ENCODE measurements at places on chromosomes 16 and 17. TPM values are rescaled to one million over a fixed set of nuclear protein-coding genes. Genes with fewer than 3 reads are reported as not detected.
A peak's percentile ranks its signal among the peaks of the same experiment; 100 is the strongest.

GRCh38 chr17:45789874-45790273, 5.8 kb downstream of the CRHR1 start:
- no peaks in the 10 kb centered on the region for H3K36me3 ChIP-seq
- peaks cover 8% of the 10 kb centered on the region for H3K4me1 ChIP-seq
- H3K27me3 ChIP-seq, result peaks cover 73% of the 10 kb centered on the region

Gene GALR2
- not detected for total RNA-seq

GRCh38 chr17:55441544-55441943, 19.9 kb upstream of the MMD start:
- H3K27ac ChIP-seq, result no peak overlapping the region
- H3K4me3 ChIP-seq, result no peak overlapping the region
- DNase-seq, result no peak
- no peaks in the 10 kb centered on the region for H3K36me3 ChIP-seq
- H3K27me3 ChIP-seq, result no peaks in the 10 kb centered on the region

GRCh38 chr17:30858556-30859250, 26.9 kb downstream of the ATAD5 start:
- H3K36me3 ChIP-seq, result no peaks in the 10 kb centered on the region
- no peak overlapping the region for H3K4me3 ChIP-seq
- DNase-seq, result no peak
- no peaks in the 10 kb centered on the region for H3K27me3 ChIP-seq

DNA sequence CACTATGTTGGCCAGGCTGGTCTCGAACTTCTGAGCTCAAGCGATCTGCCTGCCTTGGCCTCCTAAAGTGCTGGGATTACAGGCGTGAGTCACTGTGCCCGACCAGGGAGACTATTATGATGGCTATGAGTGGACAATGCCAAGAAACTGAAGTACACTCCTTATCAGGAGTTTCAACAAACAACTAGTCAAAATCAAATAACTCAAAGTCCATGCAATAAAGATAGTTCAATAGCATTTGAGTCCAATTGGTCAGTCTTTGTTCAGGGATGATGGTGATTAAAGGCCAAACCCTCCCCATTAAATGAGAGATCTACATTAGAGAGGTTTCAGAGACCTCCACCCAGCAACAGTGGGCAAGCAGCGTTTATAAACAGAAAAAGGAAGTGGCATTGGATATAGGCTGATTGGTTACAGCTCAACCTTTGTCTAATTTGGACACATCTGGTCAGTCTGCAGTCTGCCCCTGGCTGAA, 8.0 kb downstream of the CHST5 start:
- no peak overlapping the region for H3K27ac ChIP-seq
- no peaks in the 10 kb centered on the region for H3K27me3 ChIP-seq
- no peaks in the 10 kb centered on the region for H3K4me1 ChIP-seq

Gene STH
- not detected for total RNA-seq

DNA sequence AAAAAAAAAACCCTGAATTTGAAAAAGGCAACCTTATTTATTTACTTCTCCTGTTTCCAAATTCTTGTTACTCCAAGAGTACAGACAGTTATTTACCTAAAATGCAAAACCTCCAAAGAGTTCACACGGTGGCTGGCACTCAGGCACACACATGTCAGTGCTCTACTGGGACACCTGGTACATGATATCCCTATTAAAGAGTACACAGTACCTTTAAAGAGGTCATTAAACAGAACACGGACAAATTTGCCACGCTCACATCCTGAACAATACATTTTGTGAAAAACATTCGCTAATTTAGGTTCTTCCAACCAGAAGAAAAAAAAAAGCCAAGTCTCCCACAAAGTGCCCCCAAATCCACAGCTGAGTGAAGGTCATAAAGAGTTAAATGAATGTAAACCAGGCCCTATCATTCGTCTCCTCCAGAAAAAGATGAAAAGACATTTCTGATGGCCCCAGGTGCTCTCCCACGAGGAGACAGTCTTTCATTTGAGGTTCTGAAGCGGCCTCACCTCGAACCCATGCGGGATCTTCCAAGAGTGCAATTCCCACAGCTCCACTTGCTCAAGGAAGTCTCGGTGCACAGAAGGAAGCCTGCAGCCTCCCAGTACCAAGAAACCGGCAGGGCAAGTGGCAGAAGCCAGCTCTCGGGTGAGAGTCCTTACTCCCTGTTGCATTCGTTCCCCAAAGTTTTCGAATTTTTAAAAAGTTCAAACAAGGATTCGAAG, 993 bp downstream of the ERN1 start:
- H3K4me3 ChIP-seq, result peak overlapping the region; percentile 75
- no peaks in the 10 kb centered on the region for H3K36me3 ChIP-seq
- peak overlapping the region; percentile 99 for H3K27ac ChIP-seq
- H3K27me3 ChIP-seq, result no peaks in the 10 kb centered on the region
- no peak for DNase-seq
- H3K4me1 ChIP-seq, result peaks cover 38% of the 10 kb centered on the region

- no peaks in the 10 kb centered on the region for H3K4me1 ChIP-seq
- peaks cover 7% of the 10 kb centered on the region for H3K36me3 ChIP-seq
- no peaks in the 10 kb centered on the region for H3K27me3 ChIP-seq
- H3K4me3 ChIP-seq, result no peak overlapping the region
- DNase-seq, result no peak
Observed at GRCh38 chr17:2983255-2983654, 80.2 kb downstream of the OR1D5 start.

GRCh38 chr16:65889533-65889966, 476.9 kb upstream of the CDH5 start:
- no peak overlapping the region for H3K27ac ChIP-seq
- no peak for DNase-seq
- no peaks in the 10 kb centered on the region for H3K4me1 ChIP-seq
- no peak overlapping the region for H3K4me3 ChIP-seq
- H3K36me3 ChIP-seq, result no peaks in the 10 kb centered on the region

Gene STAC2
- total RNA-seq, result not detected

Gene TMEM238L
- not detected for total RNA-seq

GRCh38 chr17:18146980-18147379, 36.6 kb upstream of the ALKBH5 start:
- H3K4me1 ChIP-seq, result no peaks in the 10 kb centered on the region
- DNase-seq, result no peak
- H3K36me3 ChIP-seq, result no peaks in the 10 kb centered on the region
- no peak overlapping the region for H3K27ac ChIP-seq
- no peak overlapping the region for H3K4me3 ChIP-seq

DNA sequence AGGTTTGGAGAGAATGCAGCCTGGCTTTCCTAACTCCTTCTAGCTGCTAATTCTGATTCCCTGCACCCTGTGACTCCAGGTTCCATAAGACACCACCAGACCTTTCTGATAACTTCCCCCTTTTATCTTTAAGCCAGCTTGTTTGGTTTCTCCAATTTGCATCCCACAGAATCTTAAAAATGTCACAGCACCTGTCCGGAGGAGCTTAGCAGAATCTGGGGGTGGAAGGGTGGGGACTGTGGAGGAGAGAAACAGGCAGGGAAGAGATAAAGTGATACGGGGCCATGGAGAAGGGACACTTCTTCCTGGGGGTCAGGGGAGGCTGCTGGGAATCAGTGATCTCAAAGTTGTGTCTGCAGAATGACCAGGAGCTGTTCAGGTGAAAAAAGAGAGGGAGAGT, 59.4 kb downstream of the FOXL1 start:
- no peak overlapping the region for H3K27ac ChIP-seq
- DNase-seq, result no peak
- no peaks in the 10 kb centered on the region for H3K4me1 ChIP-seq
- H3K4me3 ChIP-seq, result no peak overlapping the region

Gene ST6GALNAC1
- total RNA-seq, result 24.9 TPM

Gene MCRIP2
- 45.8 TPM for total RNA-seq

DNA sequence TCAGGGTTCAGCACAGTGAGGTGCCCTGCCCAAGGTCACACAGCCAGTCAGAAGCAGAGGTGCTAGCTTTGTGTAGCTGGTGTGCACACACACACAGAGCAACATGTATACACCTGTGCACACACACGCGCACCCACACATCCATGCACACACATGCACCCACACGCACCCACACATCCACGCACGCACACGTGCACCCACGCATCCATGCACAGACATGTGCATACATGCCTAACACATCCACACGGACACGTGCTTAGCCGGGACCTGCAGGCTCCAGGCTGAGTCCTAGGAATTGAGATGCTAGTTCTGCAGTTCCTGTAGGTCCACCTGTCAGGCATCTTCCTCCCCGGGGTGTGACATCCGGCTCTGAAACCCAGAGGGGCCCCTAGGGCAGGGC, 13.0 kb upstream of the DPEP1 start:
- H3K36me3 ChIP-seq, result no peaks in the 10 kb centered on the region
- no peak overlapping the region for H3K27ac ChIP-seq
- H3K4me3 ChIP-seq, result no peak overlapping the region
- peaks cover 15% of the 10 kb centered on the region for H3K27me3 ChIP-seq

GRCh38 chr16:81645266-81645694, 133.8 kb upstream of the PLCG2 start:
- peaks cover 65% of the 10 kb centered on the region for H3K4me1 ChIP-seq
- no peaks in the 10 kb centered on the region for H3K36me3 ChIP-seq
- peak; percentile 54 for DNase-seq
- H3K27me3 ChIP-seq, result no peaks in the 10 kb centered on the region
- no peak overlapping the region for H3K27ac ChIP-seq

DNA sequence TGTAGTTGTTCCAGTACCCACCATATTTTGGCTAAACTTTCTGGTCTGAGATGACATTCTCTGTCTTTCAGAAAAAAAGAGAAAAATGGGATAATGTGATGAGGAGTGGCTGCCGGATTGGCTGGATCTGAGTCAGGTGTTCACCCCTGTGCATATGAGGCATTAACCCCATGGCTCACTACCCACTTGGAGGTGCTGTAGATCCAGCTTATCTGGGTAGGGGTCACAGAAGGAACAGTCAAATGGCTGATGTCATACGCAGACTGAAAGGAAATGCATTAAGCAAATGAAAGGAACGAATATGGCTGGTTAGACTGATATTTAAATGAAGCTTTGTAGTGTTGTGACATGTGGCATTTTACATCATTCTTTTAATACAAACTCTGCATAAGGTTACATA, 17.3 kb downstream of the MAP2K6 start:
- no peaks in the 10 kb centered on the region for H3K36me3 ChIP-seq
- peaks cover 18% of the 10 kb centered on the region for H3K4me1 ChIP-seq
- H3K27me3 ChIP-seq, result no peaks in the 10 kb centered on the region
- DNase-seq, result no peak

DNA sequence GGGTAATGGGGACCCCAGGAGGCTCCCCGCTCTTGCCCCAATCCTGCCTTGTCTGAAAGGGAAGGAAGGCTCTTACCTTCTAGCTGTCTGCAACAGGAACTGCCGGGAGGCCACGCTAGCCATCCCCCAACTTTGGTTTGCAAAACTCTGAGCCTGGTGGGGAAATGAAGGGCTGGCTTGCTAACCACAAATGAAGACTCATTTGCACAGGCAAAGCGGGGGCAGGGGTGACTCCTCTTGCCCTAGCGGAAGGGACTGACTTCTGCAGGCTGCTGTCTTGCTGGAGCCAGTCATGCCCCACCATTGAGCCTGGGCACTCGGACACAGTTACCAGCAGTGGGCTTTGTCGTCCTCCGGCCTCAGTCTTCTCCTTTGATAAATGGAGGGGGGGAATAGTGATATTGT, 52.6 kb downstream of the PLCG2 start:
- H3K4me1 ChIP-seq, result peaks cover 49% of the 10 kb centered on the region
- H3K36me3 ChIP-seq, result no peaks in the 10 kb centered on the region
- no peaks in the 10 kb centered on the region for H3K27me3 ChIP-seq
- peak; percentile 95 for DNase-seq
- peak overlapping the region; percentile 60 for H3K27ac ChIP-seq
- peak overlapping the region; percentile 6 for H3K4me3 ChIP-seq

DNA sequence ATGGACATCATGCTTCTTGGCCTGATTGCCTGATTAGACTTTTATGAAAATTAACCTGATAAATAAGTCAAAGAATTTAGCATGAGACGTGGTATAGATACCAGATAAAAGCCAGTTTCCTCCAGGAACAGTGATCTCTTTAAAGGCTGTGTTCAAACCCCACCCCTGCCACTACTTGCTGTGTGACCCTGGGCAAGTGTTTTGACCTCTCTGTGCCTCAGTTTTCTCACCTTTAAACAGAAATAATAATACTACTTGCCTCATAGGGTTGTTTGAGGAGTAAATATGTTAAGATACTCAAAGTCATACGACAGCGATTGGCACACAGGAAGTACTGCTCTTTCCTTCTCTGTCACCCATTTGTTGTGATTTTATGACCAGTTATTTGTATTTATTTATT, 115.5 kb downstream of the MAF start:
- H3K4me1 ChIP-seq, result no peaks in the 10 kb centered on the region
- H3K27me3 ChIP-seq, result peaks cover 4% of the 10 kb centered on the region
- H3K36me3 ChIP-seq, result no peaks in the 10 kb centered on the region
- H3K27ac ChIP-seq, result no peak overlapping the region
- DNase-seq, result no peak

Gene CDK3
- total RNA-seq, result 7.1 TPM

Gene SLC5A11
- total RNA-seq, result not detected

DNA sequence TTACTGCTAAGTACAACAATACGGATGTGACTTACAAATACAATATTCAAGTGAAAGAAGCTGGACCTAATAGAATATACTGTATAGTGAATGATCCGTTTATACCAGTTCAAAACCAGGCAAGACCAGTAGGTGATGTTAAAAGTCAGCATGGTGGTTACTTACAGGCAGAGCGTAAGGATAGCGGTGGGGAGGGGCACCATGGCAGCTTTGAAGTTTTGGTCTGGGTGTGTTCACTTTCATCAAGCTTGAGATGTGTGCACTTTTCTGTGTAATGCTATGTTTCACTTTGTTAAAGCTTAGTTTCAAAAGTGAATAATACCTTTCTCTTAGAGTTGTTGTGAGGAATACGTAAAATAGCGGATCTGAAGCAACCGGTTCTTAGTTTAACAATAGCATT, 16.5 kb upstream of the SLC35G3 start:
- no peak overlapping the region for H3K27ac ChIP-seq
- DNase-seq, result no peak
- no peaks in the 10 kb centered on the region for H3K27me3 ChIP-seq
- H3K4me1 ChIP-seq, result peaks cover 22% of the 10 kb centered on the region

Gene MPP3
- 7.2 TPM for total RNA-seq

Gene CCL4L2
- total RNA-seq, result 6.4 TPM

- peaks cover 39% of the 10 kb centered on the region for H3K4me1 ChIP-seq
- H3K4me3 ChIP-seq, result peak overlapping the region; percentile 40
- no peaks in the 10 kb centered on the region for H3K36me3 ChIP-seq
- peaks cover 97% of the 10 kb centered on the region for H3K27me3 ChIP-seq
- peak overlapping the region; percentile 77 for H3K27ac ChIP-seq
- peak; percentile 86 for DNase-seq
Observed at GRCh38 chr17:79843816-79844800, 4.9 kb upstream of the CBX4 start.

DNA sequence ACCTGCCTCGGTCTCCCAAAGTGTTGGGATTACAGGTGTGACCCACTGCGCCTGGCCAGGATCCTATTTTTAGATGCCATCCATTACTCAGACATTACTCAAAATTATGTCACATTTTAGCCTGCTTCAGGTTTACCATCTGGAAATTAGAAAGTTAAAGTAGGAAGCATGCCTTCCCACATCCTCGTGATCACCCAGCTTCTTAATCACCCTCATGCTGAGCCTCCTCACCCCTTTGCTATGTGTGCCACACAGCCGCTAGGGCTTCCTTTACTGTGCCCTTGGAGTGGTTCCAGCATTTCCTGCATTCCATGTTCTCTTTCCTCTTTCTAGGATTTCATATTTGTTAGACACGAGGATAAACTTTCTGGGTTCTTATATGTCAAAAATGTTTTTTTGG, 9.3 kb downstream of the ADORA2B start:
- peak; percentile 40 for DNase-seq
- peaks cover 24% of the 10 kb centered on the region for H3K4me1 ChIP-seq
- H3K27ac ChIP-seq, result no peak overlapping the region
- no peaks in the 10 kb centered on the region for H3K27me3 ChIP-seq
- no peak overlapping the region for H3K4me3 ChIP-seq

Gene CTF1
- total RNA-seq, result 1.2 TPM

Gene AOC2
- 2.3 TPM for total RNA-seq

- H3K4me1 ChIP-seq, result no peaks in the 10 kb centered on the region
- H3K36me3 ChIP-seq, result no peaks in the 10 kb centered on the region
- DNase-seq, result no peak
- H3K27ac ChIP-seq, result peak overlapping the region; percentile 38
Observed at GRCh38 chr16:78505036-78505435, 405.6 kb downstream of the WWOX start.

Gene ZNF385C
- 0.51 TPM for total RNA-seq
